ENCODE measurements at places on chromosomes 6 and 20.
A peak's percentile ranks its signal among the peaks of the same experiment; 100 is the strongest.

GRCh38 chr20:43238266-43238665 lies 48.6 kb upstream of the PTPRT start:
- DNase-seq: no peak

DNA sequence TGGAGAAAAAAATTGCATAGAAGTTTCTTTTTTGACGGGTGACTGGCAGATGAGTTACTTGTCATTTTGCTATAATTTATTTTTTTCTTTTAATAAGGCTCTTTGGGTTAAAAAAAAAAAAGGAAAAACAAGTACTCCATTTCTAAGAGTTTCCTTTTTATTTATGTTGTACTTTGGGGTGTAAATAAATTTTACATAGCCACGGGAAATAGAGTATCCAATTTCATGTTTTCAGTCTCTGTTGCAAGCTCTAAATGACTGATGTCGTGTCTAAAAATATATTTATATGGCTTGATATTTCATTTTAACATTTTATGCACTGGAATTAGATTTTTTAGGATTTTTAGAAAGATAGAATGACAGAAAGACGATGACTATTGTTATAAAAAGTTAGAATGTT lies 3.4 kb downstream of the EYA4 start:
- no peak for DNase-seq

GRCh38 chr20:57390604-57391438 lies at the start of gene RBM38:
RBM38 (plus strand) TSS chr20:57391396; CDS start chr20:57391582, 186 bp downstream.
- DNase-seq: peak; percentile 58

DNA sequence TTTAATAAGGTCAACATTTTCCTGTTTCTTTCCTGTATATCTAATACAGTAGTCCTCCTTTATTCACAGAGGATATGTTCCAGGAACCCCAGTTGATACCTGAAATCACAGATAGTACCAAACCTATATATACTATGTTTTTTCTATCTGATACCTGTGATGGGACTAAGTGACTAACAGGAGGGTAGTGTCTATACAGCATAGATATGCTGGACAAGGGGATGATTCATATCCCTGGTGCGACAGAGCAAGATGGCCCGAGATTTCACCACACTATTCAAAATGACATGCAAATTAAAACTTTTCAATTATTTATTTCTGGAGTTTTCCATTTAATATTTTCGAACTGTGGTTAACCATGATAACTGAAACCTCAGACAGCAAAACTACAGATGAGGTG lies 281.1 kb downstream of the LAMA2 start:
- DNase-seq: no peak

DNA sequence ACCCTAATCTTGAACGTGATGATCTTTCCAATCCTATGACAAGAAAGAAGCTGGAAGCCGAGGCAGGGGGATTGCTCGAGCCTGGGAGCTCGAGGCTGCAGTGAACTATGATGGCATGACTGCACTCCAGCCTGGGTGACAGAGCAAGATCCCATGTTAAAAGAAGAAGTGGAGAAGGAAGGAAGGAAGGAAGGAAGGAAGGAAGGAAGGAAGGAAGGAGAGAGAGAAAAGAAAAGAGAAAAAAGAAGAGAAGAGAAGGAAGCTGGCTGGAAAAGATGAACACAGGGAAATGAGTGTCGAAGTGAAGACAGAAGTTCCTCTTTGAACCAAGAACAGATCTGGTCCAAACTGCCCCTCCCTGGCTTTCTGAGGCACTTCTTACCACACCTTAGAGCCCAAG lies 136.0 kb upstream of the PRND start:
- no peak for DNase-seq

GRCh38 chr6:57267586-57268293 lies 45.6 kb upstream of the RAB23 start:
- DNase-seq: no peak

DNA sequence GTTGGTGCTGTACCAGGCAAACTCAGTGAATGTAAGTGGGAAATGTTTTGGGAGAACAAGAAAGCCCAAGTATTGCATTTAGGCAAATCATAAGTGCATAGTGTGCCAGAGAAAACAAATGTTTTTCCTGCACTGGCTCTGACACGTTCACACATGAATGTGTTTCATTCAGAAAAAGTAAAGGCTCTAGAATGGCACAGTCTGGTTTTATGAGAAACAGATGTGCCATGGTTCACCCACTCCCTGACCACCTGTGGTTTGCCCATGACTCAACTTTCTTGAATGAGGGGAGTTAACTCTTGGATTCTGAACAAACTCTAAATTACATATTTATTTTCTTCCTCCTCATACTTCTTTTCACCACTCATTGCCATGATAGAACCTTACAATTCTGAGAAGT lies 126.9 kb downstream of the KCNQ5 start:
- no peak for DNase-seq

- DNase-seq: no peak
Measured at GRCh38 chr20:63215101-63216040, 560 bp downstream of the YTHDF1 start.

DNA sequence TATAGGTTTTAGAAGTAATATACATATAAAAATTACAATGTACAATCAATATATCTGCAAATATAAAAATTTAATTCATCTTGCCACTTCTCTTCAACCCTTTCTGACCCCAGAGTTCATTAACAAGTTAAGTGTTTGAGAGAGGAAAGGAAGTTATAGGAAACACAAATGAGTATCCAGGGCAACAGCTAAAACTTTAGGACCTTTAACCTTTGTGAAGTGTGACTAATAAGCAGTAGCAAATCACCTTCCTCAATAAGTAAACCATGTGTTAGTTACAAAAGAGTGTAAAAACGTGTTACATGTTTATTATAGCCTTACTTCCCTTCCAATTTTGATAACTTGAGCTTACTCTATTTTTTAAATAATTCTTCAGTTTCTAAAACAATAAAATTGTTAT lies 73.4 kb upstream of the SIM1 start:
- no peak for DNase-seq

DNA sequence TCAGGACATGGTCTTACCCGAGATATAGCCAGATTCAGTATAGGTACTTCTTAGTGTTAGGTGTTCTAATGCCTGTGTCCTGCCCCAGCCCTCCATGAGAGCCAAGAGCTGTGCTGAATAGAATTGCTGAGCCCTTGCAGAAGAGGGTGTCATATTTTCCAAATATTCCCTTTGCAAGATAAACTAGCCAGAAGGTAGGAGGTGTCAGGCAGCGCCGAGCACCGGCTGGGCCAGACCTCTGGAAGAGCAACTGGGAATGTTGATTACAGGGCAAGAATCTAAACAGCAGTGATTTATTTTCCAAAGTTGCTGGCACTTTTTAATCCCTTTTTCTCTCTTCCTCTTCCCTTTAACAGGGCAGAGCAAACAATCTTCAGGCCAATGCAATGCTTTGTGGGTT lies 37.1 kb upstream of the EZR start:
- no peak for DNase-seq

DNA sequence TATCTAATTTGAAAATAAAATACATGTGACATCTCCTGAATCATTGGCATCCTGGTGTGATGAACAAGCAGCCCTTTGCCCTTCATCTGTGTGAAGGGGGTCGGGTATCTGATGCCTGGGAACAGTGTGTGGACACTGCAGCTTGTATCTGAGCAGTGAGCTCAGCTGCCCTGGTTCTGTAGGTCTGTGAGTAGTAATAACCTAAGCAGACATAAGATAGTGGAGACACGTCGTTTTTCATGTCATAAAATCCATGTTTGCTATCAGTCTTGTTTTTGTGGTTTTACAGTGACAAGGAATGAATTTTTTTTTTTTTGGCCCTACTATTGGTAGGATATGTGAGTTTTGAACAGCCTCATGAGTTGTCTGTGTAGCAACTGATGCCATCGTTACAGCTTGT lies 133.0 kb downstream of the JARID2 start:
- DNase-seq: no peak

DNA sequence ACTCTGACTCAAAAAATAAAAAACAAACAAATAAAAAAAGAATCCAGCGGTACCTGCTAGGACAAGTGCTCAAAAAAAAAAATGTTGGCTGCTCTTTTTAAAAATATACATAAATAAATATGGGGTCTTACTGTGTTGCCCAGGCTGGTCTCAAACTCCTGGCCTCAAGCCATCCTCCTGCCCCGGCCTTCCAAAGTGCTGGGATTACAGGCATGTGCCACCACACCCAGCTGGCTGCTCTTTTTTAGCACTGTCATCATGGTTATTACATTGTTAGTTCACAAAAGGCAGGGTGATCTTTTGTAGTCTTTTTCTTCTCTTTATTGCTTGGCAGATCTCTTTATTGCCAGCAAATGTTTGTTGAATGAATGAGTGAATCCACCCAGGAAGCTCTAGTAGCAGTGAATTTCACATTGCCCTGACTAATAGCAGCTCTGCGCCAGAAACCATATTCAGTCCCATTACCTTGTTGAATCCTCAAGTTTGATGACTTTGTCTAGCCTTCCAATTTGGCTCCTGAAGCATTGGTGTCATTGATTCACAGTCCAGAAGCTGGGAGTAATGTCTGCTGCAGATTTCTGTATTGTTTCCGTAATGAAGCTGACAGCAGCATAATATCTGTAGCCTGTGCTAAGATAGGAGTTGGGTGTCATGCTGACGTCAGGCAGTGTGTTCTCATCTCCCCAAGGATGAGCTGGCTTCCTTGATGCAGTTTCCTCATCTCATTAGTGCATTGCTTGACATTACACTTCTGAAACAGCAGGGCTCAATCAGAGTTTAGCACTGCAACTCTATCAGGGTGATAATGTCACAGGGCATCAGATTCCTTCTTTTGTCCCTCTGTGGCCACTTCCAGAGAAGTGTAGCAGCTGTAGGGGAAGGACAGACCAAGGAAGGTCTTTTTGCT lies 84.9 kb upstream of the TGM3 start:
- DNase-seq: no peak

DNA sequence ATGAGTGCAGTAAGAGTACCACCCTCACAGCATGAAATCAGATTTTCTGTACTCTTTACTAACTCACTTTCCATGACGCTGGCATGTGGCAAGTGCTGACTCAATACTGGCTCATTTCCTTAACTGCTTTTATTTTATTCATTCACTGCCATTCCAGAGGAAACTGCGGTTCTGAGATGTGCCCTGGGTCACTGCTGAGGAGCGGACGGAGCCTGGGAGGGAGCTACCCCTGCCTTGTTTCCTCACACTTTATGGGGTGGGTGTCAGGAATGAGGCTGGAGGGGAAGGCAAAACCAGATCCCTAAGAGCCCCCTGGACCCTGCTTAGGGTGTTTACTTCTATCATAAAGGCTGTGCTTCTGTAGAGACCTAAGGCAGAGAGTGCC lies 14.4 kb downstream of the NT5E start:
- no peak for DNase-seq

- DNase-seq: no peak
Measured at GRCh38 chr20:21074605-21075336, 31.4 kb downstream of the LINC00237 start.

- no peak for DNase-seq
Measured at GRCh38 chr6:101266063-101266462, 127.4 kb upstream of the GRIK2 start.

GRCh38 chr6:88377976-88378568 lies 211.9 kb upstream of the CNR1 start:
- DNase-seq: no peak

DNA sequence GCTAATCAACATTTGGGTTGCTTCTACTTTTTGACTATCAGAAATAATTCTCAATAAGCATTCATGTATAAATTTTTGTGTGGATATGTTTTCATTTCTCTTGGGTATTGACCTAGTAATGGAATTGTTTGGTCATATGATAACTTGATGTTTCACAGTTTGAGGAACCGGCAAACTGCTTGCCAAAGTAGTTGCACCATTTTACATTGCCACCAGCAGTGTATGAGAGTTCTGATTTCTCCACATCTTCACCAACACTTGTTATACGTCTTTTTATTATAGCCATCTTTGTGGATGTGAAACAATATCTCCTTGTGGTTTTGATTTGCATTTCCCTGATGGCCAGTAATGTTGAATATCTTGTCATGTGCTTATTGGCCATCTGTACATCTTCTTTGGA lies 42.6 kb upstream of the TGM2 start:
- DNase-seq: no peak

DNA sequence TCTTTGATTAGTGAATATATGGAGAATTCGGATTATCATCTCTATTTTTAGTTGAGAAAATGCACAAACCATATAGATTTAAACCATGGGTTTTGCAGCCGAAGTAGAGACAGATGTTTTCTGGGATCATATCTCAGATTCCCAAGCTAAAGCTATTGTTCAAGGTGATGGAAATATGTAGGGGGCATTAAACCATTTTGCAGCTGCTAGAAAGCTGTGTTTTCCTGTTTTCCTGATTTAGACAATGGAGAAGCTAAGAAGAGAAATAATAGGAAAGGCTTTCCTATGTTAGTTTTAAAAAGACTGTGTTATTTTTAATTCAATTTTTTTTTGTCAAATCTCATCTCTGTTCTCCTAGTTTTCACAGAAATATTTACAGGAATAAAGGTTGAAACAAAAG lies 6.2 kb downstream of the CD93 start:
- no peak for DNase-seq

DNA sequence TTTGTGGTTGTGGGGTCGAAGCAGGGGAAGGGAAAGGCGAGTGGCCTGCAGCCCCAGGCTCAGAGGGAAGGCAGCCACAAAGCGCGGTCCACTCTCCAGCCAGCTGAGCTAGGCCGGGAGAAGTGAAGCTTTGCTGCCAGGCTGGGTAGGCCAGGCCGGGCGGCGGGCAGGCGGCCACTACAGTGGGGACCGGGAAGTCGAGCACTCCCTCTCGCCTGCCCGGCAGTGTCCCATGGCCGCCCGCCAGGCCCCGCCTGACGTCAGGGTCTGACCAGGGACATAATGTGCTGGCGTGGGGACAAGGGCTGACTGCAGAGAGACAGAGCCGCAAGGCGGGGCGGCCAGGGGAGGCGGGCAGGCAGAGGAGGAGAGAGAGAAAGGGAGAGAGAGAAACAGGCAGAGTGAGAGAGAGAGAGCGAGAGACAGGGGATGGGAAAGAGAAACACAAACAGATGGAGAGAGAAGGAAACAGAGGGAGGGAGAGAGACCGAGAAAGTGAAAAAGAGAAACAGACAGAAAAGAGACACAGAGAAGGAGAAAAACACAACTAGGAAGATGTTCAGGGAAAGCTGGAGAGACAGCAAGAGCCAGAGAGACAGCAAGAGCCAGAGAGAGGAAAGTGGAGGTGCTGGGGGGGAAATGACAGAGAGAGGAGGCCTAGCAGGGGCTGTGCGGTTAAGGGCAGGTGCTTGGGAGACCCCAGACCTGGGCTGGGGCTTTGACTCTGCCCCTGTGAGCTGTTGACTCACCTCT lies 94.5 kb upstream of the PTPN1 start:
- peak; percentile 73 for DNase-seq

DNA sequence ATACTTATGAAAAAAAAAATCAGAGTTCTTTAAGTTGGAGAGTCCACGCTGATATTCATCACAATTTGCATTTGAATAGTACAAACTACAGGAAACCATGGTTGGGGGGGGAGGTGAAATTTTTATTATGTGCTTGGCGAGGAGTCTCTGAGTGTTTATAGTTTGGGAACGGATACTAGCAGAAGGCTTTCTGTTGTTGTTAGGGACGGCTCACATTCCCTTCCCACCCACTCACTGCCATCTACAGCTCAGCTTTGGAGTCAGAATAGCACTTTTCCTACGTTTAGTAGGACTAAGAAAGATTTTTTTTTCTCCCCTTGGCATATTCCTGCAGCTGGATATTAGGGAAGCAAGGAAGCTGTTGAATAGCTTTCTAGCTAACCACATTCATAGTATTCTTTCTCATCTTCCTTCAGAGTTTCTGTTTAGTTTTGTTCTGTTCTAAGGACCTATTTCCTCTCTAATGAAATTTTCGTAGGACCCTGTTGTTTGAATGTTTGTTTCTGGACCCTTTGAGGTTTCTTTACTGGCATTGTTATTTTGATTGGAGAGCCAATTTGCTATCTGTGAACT lies 235.1 kb upstream of the ZNF217 start:
- DNase-seq: no peak

GRCh38 chr20:44843876-44844275 lies 33.5 kb upstream of the RIMS4 start:
- DNase-seq: no peak

- DNase-seq: no peak
Measured at GRCh38 chr6:31197559-31198305, 27.2 kb upstream of the POU5F1 start.
